NCI-H2227 treated with DMSO at 0.1 percent for 48 hours (cell line): ENCODE measurements at places on chromosomes 1 and 21.
A peak's percentile ranks its signal among the peaks of the same experiment; 100 is the strongest.

DNA sequence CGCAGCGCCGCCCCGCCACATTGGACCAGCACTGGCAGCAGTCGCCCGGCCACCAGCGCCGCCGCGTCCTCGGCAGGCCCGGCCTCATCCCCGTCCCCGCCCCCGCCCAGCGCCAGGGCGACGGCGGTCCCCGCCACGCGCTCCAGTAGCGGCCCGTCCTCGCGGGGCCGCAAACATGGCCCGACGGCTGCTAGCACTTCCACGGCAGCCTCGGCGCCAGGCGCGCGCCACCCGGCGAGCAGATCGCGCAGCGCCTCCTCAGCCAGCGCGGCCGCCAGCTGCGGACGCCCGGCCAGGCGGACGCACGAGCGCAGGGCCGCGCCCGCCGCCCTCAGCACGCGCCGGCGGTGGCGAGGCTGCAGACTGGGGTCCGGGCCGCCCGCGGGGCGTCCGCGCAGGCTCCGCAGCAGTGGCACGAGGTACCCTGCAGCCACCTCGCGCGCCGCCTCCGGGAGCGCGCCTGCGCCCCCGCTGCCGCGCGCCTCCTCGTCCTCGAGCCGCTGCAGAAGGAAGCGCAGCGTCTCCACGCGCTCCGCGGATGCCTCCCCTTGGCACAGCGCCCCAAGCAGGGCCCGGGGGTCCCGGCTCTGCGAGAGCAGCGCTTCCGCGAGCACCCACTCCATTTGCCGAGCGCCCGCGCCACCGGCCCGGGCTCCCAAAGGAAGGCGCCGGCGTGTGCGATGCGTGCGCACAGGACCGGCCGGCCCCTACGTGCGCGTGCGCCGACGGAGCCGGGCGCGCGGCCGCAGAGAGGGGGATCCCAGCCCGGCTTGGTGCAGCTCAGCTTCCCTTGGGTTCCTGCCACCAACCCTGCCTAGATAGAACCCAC is at the start of gene TARBP1:
TSS of gene TARBP1 (minus strand) at position 699 of the 829 bp plus-strand sequence. CDS start at position 623, 76 bp downstream.
- peak; percentile 86 for DNase-seq

DNA sequence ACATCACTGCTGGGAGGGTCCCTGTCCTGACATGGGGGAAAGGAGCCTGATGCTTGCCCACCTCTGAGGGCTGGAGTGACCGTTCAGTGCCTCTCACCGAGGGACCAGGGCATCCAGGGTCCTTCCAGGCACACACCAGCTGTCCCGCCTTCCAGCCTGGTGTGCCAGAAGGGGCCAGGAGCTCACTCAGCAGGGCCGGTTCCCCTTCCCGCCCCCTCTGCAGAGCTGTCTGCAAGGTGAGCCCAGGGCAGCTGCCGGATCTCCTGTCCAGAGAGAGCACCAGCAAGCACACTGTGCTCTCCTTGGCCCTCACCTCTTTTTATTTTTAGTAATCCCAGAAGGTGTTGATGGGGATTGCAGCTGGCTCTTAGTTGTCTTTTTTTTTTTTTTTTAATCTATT is 16.9 kb downstream of the H6PD start:
- no peak for DNase-seq

- DNase-seq, result no peak
Observed at GRCh38 chr1:246532519-246532918, 25.4 kb upstream of the SMYD3 start.

GRCh38 chr1:175646439-175647209 is 96.8 kb downstream of the TNR start:
- no peak for DNase-seq

DNA sequence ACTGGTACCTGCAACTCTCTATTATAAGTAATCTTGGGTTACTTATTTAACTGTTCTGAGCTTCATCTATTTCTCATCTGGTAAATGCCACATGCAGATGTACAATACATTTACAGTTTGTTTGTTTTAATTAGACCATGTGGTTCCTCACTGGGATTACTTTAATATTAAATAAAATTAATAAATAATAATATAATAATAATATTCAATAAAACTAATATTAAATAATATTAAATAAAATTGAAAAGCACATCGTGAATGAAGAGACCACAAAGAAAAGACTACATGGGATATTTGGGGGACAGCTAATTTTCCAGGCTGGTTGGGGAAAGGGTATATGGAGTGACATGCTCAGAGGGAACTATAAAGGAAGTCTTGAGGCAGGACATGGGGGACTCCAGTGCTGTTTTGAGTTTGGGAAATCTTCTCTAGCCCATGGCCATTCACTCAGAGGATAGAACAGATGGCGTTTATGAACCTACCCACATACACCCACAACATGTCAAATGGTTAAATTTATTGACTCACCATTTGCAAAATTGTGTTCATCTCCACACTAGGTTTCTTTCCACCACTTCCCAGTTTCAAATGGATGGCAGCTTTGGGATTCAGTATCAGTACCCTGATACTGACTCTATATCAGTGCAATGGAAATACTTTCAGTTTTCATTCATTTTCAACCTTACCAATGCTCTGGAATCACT is 25.6 kb downstream of the DIRAS3 start:
- no peak for DNase-seq

DNA sequence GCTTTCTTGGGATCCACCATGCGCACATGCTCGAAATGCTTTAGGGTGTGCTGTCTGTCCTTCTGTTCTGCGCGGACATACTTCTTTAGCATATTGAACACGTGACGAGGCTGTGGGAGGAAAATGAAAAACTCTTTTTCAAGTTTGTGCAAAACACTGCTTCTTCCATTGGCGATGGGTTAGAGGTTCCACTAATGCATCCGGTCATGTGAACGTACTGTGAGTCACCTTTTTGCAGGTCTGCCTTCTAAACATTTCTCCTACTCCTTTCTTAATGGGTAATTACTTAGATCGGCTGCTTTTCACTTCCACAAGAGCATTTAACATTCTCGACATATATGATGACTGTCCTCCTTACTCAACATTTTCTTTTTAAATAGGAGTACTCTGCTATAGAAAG is 214.9 kb downstream of the APP start:
- no peak for DNase-seq

GRCh38 chr1:178603926-178604325 is 91.0 kb downstream of the TEX35 start:
- no peak for DNase-seq

GRCh38 chr1:205229399-205229871 is 1.7 kb downstream of the TMCC2 start:
- peak; percentile 58 for DNase-seq

DNA sequence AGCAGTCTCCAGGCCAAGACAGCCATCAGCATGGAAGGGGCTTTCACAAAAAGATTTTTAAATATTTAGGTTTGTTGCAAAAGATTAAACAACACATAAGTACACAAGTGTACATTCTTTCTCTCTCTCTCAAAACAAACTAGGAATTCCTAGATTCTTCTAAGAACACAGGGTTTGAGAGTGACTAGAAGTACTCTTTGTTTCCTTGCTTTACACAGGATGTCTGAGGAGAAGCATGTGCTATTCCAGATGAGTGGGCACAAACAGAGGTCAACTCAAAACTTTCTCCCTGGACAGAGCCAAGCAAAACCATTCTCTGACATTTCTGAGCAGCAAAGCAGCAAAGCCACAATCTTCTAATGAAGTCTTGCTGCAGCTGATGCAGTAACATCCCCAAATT is 210.6 kb upstream of the HOOK1 start:
- no peak for DNase-seq

DNA sequence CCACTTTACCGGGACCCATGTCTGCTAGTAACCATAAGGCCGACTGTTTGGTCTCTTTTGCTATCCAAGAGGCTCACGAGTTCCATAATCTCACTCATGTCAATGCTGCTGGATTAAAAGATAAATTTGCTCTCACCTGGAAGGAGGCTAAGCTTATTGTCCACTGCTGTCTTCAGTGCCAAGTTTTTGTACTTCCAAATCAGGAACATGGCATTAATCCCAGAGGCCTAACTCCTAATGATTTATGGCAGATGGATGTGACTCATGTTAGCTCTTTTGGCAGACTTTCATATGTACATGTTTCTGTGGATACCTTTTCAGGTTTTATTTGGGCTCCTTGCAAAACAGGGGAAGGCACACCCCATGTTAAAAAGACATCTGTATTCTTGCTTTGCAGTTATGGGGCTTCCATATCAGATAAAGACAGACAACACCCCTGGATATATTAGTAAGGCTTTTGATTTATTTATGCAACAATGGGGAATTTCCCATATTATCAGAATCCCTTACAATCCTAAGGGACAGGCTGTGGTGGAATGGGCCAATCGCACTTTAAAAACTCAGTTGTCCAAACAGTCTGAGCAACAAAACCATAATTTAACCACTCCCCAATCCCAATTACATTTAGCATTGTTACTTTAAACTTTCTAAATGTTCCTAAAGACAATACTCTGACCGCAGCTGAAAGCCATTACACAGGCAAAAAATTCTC is 162.7 kb downstream of the IER5 start:
- DNase-seq, result no peak

GRCh38 chr1:201026234-201026633 is 2.7 kb upstream of the KIF21B start:
- DNase-seq, result no peak
